ENCODE measurements at places on chromosomes 4 and X.
A peak's percentile ranks its signal among the peaks of the same experiment; 100 is the strongest.

DNA sequence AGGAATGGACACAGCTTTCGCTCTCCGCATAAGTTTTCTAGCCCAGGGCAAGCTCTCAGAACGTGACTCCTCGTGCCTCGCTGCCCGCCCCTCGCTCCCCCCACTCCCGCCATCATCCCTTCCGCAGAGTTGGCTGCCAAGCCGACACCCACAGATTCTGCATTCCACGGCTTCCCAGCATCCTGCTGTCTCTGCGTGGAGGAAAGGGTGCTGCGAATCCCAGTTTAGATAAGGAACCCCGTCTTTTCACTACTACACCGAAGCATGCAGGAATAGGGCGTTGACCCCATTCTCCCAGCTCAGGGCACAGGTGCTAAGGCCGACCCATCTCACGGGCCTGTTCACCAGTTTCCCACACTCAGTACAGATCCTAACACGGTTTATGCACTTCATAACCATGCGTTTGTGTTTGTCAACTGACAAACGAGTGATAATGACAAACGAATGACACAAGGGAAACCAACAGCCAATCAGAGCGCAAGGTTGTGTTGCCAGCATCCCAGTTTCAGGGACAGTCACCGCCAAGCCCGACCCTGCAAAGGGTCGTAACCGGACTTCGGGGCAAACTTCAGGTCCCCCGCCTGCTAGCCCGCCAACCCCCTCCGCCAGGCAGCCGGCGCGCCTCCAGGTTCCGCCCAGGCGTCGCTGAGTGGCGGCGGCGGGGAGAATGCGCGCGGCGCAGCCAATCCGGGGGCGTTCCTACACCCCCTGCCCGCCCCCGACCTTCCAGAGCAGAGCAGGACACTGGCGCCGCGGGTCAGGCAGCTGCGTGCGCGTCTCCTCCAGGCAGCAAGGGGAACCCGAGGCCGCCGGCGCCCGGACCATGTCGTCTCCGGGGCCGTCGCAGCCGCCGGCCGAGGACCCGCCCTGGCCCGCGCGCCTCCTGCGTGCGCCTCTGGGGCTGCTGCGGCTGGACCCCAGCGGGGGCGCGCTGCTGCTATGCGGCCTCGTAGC is at the start of gene CYP2U1:
CYP2U1 (plus strand) TSS at position 729 of the 954 bp plus-strand sequence; CDS start at position 824, 95 bp downstream.
- DNase-seq = peak; percentile 46

- DNase-seq = no peak
Measured at GRCh38 chr4:9832640-9833039, 51.2 kb downstream of the DRD5 start.

GRCh38 chr4:3599951-3600350 is 67.7 kb upstream of the LRPAP1 start:
- no peak for DNase-seq

DNA sequence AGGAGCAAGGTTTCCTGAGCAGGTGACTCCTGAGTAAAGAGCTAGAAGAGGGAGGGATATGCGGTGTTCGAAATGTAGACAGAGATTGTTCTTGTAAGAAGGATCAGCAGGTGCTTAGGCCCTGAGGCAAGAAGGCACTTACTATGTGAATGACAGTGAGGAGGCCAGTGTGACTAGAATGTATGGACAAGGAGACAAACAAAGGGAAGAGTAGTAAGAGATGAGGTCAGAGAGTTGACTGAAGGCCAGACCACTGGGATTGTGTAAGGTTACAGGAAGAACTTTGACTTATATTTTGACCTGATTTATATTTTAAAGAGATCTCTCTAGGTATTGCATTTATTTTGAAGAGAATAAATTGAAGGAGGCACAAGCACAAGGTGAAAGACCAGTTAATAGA is 118.4 kb upstream of the ENPEP start:
- DNase-seq = no peak

- DNase-seq = no peak
Measured at GRCh38 chr4:17400686-17401085, 111.2 kb downstream of the QDPR start.

GRCh38 chrX:37685381-37686359 is at the start of gene XK:
Gene XK (plus strand): TSS chrX:37685791. CDS start chrX:37685962, 171 bp downstream.
- DNase-seq = no peak

DNA sequence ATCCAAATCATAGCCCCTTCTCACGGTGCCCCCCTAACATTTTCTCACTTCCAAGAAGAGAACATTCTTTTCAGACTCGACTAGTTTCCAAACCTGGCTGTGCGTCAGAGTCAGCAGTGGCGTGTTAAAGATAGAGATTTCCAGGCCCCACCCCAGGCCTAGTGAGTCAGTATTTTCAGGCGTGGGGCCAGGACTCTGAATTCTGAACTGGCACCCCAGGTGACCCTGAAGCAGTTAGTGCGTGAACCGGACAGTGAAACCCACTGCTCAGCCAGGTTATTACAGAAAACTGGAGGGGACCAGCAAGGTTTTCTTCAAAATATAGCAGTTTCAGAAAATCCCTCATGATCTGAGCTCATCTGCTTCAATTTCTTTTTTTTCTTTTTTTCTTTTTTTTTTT is 35.0 kb upstream of the BCOR start:
- no peak for DNase-seq

DNA sequence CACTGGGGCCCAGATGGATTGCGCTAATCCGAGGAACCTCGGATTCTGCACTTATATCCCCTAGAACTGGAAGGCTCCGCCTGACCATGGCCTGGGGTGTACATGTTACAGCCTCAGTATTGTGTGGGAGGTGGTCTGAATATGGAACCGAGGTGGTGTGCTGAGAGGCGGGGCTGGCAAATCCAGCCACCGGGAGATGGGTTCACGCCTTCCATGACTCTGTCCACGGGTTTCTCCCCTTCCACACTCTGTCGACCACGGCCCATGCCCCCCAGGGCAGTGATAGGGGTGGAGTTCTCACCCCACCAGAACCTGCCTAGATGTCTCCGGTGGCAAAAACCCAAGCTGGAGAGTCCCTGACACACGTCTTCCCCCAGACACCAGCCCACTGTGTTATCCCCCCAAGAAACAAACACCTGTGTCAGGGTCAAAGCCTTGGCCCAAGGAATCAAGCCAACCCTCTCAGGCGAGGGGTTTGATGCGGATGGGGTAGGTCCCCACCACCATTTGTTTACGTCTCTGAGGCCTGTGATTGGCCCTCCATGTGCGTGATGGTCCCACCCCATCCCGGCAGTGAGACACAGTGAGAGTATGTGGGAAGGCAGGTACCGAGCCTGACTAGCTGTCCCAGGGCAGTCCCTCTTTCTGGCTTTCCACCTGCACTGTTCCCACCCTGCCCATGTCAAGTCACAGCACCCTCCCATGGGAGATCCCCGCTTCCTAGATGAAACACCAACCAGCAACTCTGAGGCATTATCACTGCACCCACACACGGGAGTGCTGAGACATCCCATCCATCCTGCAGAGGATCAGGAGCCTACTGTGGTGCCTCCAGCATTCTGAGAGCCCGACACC is 6.6 kb upstream of the LOC101059915 start:
- DNase-seq = no peak

DNA sequence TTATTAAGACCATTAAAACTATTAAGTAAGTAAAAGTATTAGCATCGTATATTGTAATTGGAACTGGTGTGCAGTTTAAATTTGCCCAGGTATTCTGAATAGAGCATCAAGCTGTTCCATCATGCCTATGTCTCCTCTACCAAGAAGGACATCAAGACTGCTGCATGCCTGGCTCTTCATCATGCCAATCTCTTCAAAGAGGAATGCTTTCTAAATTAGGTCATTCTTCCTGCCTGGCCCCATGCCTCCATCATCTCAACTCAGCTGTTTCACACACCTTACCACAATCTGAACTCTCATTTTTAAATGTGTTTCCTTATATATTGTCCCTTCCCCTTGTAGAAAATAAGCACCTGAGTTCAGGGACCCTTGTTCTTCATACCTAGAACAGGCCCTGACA is 270.5 kb upstream of the PPARGC1A start:
- DNase-seq = no peak

- DNase-seq = no peak
Measured at GRCh38 chr4:89682808-89683207, 154.2 kb downstream of the SNCA start.

DNA sequence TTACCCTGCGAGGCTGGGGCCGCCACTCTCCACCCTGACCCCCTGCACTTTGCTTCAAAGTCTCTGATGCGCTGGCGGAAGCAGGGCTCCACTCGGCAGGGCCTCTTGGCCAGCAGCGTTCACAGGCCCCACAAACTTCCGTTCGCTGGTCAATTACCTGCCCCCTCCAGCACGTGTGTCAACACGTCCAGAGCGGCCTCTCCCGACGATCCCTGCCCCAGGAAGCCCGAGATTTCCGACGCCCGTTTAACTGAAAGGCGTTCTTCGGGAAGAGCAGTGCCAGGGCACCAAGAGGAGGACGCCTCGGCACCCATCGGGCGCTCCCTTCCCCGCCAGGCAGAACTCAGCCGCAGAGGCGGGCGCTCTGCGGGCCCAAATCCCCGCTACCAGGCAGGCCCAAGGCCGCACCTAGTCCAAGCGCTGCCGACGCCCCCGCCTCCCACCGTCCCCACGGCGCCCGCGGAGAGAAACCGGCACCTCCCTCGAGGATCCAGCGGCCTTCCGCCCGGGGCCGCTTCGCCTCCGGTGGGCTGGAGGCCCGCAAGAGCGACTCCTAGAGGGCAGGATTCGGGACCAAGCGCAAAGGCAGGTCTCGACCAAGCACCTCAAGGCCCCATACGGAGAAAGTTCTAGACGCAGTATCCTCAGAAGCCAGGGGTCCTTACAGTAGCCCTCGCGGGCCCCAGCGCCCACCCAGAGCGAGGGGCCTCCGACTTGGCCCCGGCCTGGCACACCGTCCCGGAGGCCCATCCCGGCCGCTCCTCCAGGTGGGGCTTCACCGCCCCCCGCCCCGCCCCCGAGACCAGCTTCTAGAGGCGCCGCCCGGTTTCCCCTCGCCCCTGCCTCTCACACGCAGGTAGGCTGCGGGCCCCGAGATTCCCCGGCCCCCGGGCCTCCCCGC is 586 bp downstream of the BCAP31 start:
- DNase-seq = no peak

DNA sequence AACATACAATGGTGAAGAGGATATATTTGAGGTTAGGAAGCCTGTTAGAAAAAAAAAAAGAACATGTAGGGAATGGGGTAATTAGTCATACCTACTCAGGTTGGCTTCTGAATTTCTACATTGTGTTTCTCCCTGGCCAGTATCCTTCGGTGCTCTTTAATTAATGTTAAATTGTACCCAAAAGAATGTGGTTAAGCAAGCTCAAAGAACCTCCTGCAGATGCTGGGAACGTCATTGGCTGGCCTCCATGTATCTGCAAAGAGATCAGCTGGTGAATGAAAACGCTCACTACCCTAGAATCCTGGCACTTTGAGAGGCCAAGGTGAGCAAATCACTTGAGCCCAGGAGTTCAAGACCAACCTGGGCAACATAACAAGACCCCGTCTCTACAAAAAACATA is 942.3 kb upstream of the PRKX start:
- DNase-seq = no peak

- no peak for DNase-seq
Measured at GRCh38 chr4:102586644-102587021, 85.5 kb downstream of the NFKB1 start.

DNA sequence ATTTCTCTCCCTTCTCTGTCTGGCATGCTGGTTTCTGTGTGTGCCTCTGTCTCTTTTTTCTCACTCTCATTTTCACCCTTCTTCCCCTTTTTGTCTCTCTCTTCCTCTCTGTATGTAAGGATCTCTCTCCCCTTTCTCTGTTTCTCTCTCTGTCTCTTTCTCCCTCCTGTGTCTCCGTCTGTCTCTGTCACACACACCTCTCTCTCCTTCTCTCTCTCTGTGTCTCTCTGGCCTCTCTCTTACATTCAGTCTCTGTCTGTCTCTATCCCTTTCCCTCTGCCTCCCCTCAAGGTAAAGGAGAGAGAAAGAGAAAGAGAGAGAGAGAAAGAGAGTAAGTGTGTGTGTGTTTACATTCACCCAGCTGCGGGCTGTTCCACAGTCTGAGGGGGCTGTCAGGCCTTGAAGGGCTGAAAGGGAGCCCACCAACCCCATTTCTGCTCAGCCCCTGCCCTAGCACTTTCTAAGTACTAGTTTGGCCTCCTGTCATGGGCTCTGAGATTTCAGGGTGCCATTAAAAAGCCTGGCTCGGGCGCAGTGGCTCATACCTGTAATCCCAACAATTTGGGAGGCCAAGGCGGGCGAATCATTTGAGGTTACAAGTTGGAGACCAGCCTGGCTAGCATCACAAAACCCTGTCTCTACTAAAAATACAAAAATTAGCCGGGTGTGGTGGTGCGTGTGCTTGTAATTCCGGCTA is 9.6 kb upstream of the TSPYL2 start:
- no peak for DNase-seq

DNA sequence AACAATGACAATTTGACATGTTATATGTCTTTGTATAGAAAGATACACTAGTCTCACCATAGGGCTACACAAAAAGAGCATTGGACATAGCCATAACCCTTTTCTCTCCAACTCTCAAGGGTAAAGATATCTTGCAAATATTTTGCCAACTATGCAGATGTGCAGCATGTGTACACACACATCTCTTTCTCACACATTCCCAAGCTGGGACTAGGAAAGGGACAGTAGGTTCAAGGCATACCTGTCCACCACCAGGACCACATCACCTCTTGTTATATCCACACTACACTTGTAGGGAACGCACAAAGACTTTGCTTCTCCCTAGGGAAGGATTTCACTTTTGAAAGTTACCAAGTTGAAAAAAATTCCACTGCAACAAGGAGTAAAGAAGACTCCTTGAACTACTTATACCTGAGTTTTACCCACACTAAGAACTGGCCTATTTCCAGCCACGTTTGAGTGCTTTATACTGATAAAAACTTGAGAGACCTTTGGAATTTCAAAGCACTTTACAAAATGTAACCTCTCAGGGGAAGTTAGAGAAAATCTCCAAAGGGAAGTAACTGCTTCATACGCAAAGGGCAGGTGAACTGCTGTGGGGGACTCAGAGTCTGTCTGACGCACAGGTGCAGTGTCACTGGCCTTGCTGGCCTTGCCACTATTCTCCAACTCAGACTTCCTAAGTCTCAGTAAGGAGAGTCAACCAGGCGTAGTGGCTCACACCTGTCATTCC is 36.9 kb downstream of the NR3C2 start:
- no peak for DNase-seq

- DNase-seq = no peak
Measured at GRCh38 chr4:110020646-110021443, 108.2 kb downstream of the EGF start.

GRCh38 chr4:113303315-113303714 is 253.9 kb downstream of the ANK2 start:
- no peak for DNase-seq

- no peak for DNase-seq
Measured at GRCh38 chr4:177271915-177272766, 37.5 kb upstream of the NEIL3 start.
